ENCODE measurements at places on chromosomes 7 and 10.

- no peak for DNase-seq
These were observed 38.5 kb downstream of the DPYSL4 start for GRCh38 chr10:132225073-132225848.

DNA sequence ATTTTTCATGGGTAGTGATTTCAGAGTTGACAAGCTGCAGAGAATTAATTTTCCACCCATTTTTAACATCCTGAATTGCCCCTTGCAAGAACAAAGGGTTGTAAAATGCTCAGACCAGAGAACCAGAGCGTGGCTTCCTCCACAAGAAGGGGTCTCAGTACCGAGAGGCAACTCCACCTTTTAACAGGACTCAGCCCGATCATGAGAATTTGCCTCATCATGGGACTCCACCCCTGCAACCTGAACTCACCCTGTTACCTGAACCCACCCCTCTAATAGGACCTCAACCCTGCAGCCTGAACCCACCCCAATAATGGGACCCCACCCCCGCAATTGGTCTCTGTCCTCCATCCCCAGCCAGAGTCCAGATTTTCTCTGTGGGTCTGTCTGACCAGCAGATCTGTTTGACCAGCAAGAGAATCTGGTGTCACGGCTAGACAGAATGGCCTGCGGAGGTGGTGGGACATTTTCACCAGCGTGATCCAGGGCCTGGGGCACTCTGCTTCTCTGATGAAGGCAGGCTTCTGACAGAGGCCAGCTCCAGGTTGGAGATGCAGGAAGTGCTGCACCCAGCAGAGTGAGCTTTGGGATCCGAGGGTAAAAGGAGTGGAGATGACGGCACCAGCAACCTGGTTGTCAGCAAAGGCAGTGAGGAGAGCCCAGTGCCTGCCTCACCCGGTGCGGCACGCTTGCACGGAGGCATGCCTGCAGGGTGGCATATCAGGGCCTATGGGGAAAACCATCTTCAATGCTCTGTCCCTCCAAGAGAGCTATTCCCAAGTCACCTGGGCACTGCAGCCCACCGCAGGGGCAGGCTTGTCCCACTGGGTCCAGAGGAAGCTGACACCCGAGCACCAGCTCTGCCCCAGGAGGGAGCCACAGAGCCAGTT is 136.6 kb downstream of the TCERG1L start:
- DNase-seq, result no peak

DNA sequence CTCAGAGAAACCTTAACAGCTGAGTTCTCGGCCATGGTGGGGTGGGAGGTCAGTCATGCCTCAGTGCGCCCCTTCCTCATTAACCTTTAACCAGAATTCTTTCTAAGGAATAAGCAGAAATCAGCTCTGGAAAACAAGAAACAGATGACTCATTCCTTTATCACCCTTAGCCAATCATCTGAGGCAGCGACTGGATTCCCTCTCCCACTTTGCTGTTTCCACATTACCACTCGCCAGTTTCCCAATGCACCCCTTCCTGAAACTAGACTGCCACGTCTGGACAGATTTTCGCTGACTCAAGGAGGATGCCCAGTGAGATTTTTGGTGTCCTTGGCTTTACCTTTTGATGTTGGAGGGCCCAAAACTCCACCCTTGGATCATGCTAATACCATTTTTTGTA is 223.8 kb downstream of the PLXDC2 start:
- no peak for DNase-seq

- DNase-seq, result no peak
These were observed 592 bp upstream of the PIK3CG start for GRCh38 chr7:106864298-106865081.

GRCh38 chr7:116554436-116554835 is 29.6 kb downstream of the CAV1 start:
- DNase-seq, result no peak

GRCh38 chr10:87578842-87579401 is 74.2 kb downstream of the MINPP1 start:
- DNase-seq, result no peak

DNA sequence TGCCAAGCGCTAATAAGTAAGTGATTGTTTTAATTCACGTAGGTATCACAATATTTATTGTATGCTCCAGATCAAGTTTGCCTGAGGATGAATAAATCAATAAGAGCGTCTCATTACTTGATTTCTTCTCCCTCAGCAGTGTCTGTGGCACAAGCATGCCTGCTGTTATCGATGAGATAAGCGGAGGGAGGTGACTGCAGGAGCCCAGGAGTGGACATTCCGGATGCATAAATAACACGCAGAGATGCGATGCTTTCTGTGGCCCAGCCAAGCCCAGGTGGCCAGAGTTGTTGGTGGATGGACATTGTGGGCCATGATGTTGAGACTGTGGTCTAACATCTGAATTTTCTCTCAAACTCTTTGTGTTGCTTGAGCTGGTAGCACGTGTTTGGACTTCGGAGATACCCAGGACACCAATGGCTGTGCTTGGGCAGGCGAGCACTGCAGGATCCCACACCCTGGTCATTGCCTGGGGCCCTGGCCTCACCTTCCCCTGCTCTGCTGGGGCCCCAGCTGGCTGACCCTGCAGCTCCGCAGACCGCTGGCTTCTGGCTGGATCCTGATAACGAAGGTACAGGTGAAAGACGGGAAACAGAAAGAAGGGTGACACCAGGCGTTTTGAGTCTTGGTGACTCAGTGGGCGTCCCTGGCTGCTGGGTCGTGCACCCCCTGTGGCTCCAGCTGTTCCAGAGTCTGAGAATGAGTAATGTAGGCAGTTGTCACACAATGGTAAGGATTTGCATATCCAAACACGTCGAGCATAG is 31.2 kb upstream of the MNX1 start:
- DNase-seq, result no peak

- no peak for DNase-seq
These were observed 208.7 kb upstream of the PHYHIPL start for GRCh38 chr10:58967551-58968388.

GRCh38 chr10:87869773-87870551 is 6.5 kb downstream of the PTEN start:
- DNase-seq, result no peak

GRCh38 chr7:137871170-137871915 is 24.6 kb upstream of the DGKI start:
- DNase-seq, result no peak

DNA sequence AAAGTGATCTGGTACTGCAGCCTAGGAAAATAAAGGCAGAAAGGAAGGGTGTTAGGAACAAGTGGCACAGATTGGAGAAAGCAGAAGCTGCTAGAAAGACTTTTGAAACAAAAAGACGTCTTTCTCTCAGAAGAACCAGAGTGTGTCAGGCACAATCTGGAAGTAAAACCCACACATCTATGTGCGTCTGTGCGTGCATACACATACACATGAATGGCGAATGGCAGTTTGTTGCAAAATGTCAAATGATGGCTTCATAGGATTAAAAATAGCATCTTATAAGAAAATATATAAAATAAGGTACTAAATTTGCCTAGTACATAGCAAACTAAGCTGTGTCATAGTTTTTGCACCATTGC is 246.3 kb downstream of the CDK14 start:
- DNase-seq, result no peak

DNA sequence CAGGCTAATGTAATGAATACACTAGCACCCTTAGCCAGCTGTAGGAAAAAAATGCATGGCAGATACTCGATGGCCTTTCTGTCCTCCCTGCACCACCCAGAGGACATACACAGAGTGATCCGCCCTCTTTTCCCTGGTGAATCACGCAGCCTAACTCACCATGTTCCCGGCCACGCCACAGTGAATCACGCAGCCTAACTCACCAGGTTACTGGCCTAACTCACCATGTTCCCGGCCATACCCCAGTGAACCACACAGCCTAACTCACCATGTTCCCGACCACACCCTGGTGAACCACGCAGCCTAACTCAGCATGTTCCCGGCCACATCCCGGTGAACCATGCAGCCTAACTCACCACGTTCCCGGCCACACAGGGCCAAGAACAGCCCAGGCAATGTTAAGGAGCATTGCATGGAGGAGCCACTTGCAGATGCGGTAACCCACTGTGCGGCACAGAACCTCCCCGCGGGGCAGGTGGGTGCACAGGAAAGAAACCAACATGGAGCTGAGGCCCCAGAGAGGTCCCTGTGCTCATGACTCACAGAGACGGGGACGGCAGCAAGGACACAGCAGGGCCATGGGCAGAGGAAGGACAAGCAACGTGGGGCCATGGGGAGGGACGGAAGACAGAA is 508.5 kb downstream of the DNAJB6 start:
- DNase-seq, result peak; percentile 21

- no peak for DNase-seq
These were observed 322.6 kb downstream of the GRID1 start for GRCh38 chr10:86044029-86044428.

DNA sequence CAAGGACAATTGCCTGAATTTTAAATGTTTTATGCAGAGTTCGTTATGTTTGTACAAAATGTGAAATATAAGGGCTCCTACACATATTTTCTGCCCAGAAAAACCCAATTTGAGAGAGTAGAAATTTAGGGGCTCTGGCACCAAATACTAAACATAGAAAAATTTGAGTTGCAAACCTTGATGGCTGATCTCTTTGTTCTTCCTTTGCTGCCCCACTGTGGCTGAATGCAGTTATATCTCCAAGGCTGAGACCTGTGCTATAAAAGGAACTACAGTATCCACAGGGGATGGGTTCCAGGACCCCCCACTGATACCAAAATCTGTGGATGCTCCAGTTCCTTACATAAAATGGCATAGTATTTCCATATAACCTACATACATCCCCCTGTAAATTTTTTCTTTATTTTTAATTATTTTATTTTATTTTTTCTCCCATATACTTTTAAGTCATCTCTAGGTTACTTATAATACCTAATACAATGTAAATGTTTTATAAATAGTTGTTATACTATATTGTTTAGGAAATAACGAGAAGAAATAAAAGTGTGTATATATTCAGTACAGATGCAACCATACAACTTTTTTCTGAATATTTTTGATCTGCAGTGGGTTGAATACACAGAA is 22.5 kb downstream of the CFAP43 start:
- DNase-seq, result no peak

- no peak for DNase-seq
These were observed 75.7 kb downstream of the RNLS start for GRCh38 chr10:88507404-88507803.

DNA sequence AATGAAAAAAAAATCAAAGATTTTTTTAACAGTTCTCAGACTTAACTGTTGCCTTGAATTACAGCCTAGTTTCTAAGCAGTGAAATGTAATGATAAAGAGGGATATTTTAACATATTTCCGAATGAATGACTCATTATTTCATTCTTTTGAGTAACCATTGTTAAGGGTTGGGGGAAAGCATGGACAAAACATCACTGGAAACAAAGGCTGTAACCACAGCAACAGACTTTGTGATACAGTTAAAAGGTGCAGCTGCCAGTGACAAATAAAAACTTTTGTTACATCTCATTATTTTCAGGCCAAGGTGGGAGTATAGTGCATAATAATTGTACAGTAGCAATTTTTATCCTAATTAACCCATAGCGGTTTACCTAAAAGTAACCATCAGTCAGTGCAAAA is 172.6 kb downstream of the LRRTM3 start:
- DNase-seq, result no peak

- DNase-seq, result no peak
These were observed 81.3 kb downstream of the RAPGEF5 start for GRCh38 chr7:22275661-22276060.

GRCh38 chr7:76234931-76235441 is 33.3 kb downstream of the SRRM3 start:
- peak; percentile 77 for DNase-seq

DNA sequence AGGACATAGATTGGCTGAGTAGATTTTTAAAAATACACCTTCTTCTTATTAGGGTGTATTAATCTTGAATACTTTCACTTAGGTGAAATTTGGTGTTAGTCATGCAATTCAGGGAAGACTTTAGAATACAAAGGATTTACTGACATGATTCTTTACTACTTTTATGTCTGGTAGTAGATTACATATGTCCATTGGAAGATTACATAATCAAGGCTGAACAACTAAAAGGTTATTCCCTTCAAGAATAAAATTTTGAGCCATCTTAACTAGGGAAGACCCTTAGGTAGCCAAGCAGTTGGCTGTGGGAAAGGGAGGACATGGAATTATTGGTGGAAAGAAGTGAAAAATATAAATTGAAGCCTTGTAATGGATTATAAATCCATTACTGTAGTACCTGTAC is 165.0 kb downstream of the ITGB1 start:
- no peak for DNase-seq

- no peak for DNase-seq
These were observed 11.3 kb upstream of the SMURF1 start for GRCh38 chr7:99155211-99155610.

GRCh38 chr7:92517631-92518030 is 10.7 kb downstream of the PEX1 start:
- no peak for DNase-seq

- DNase-seq, result no peak
These were observed 26.8 kb downstream of the COBL start for GRCh38 chr7:51289623-51290303.

GRCh38 chr10:59805014-59805413 is 51.8 kb upstream of the MRLN start:
- no peak for DNase-seq
